Stimulated activated CD8-positive, alpha-beta memory T cell treated with anti-CD3 and anti-CD28 coated beads, Interleukin-7, amount 100 ng/mL, for 1 hour (primary cell): ENCODE measurements at places on chromosomes 12 and 14.
A peak's percentile ranks its signal among the peaks of the same experiment; 100 is the strongest.

DNA sequence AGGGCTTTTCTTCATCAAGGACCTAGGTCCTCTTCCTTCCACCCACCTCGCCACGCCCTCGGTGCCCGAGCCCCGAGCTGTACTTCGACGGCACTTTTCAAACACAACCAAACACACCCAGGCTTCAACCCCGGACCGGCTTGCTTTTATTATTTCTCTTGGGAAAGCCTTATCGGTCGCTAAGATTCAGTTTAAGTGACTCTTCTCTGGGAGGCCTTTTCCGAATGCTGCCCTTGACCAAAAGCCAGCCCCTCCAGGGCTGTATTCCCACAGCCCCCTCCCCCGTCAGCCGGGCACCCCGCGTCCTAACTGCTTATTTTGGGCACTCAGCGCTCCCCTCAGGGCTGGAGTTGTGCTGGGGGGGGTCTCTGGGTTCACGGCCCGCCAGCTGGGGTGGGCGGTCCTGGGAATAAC lies 644 bp upstream of the PPP4R4 start:
- no peak for DNase-seq

GRCh38 chr14:105861985-105862465 lies 335.6 kb downstream of the TMEM121 start:
- no peak for DNase-seq

DNA sequence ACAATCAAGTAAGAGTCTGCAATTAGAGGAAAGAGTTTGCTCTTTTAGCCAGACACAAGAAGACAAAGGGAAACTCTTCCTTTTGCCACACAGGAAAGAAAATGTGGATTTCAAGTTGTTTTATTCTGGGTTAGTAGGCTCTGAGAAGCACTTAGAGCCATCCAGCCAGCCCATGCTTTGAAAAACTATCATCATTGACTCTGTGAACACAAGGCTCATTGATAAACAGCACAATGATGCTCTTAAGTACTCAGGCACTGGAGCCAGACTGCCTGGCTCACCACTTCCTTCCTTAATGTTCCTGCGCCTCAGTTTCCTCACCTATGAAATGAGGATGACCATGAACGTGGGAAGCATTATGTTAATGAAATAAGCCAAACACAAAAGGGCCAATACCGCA lies 150.2 kb upstream of the EEA1 start:
- no peak for DNase-seq

DNA sequence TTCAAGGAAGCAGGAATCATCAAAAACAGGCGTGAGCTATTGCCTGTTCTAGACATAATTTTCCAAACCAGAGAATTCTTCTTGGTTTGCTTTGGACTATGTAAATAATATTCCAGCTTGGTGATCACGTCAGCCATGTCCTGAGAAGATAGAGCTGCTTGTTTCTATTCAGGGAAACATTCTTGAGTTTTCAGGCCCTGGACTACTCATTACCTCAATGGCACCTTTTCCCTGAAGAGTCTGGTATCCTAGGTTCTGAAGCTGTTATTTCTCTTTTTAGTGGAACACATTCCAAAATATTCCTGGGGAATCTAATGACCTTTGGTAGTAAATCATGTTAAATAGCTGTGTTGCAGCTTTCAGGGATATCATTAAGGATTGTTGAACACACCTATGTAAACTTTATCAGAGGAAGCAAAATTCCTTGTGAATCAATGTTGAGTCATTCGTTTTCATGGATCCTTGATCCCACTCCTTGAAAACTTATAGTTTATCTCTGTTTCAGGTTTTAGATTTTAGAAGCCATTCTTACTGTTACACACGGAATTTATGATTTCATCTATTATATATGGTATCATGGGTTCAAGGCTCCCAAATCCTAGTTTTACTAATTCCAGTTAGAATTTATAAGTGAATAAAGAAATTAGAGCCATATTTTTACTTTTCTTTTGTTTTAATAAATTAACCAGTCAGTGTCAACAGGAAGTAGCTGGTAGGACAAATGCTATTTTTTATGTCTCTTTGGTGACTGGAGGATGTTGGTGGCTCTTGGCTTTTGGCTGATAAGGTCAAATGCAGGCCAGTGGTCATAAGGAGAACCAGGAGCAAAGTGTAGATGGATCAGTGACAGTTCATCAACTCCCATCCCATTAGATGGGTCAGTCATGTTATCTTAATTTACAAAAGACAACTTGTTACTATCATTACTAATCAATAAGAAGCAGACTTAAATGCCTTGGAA lies 380.1 kb downstream of the ZFP36L1 start:
- no peak for DNase-seq

DNA sequence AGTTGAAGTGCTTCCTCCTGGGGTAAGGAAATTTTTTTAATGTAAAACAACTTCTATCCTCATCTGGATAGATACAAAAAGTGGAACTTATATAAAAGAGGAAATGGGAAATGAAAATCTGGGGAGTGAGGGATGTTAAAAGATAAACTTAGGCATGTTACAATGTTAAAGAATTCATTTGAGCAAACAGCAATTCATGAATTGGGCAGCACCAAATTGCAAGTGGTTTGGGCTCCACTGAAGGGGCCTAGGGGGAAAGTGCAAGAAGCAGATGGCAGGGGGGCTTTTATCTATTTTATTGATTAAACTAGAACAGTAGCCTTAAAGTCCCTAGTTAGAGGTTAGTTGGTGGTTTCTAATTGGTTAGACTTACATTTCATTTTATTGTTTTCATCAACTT lies 118.1 kb upstream of the NAP1L1 start:
- DNase-seq: no peak

GRCh38 chr14:91872011-91872501 lies 4.7 kb upstream of the TC2N start:
- DNase-seq: no peak

DNA sequence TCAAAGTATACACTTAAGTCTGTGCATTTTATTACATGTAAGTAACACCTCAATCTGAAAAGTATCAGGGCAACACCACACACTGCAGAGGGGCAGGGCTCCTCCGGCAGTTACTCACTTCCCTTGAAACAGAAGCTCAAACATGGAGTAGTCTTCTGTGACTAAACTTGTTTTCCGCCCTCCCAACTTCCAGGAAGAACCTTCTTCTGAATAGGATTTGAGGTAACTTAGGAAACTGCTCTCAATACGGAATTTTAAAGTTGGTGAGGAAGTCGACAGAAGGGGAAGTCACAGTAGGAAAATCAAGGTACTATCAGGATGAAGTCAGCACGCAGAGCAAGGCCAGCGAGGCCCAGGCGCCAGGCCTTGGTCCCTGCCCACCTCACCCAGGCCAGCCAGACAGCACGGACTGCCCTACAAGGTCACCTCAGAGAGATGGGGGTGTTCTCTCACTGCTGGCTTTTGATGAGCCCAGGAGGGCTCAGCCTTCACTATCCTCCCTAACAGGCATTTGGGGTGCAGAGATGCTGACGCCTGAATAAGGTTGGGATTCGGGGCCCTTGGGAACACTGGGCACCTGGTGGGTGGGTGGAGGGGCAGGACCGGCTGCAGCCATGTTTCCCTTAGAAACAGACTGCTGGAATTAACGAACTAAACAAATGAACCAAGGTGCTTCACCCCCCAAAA lies 5.8 kb downstream of the ANKRD9 start:
- no peak for DNase-seq

GRCh38 chr12:5548152-5548943 lies 116.4 kb downstream of the NTF3 start:
- no peak for DNase-seq

- DNase-seq: no peak
Measured at GRCh38 chr14:68932231-68932630, 46.9 kb downstream of the ACTN1 start.

- no peak for DNase-seq
Measured at GRCh38 chr14:61527325-61528100, 167.8 kb upstream of the HIF1A start.

DNA sequence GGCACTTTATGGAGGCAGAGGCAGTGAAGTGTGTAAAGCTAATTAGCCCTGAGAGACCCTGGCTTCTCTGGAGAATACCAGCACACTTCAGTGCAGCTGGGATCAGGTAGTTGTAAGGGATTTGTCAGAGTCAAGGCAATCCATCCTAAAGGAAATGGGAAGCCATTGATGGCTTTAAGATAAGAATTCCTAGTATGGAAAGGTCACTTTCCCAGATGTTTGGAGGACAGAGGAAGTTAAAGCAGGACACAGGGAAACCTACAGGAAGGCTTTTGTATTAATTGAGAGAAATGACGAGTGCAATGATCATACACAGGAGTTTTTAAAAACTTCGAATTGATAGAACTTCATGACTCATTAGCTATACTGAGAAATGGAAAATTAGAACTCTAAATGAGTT lies 254.4 kb downstream of the SLC16A7 start:
- no peak for DNase-seq

DNA sequence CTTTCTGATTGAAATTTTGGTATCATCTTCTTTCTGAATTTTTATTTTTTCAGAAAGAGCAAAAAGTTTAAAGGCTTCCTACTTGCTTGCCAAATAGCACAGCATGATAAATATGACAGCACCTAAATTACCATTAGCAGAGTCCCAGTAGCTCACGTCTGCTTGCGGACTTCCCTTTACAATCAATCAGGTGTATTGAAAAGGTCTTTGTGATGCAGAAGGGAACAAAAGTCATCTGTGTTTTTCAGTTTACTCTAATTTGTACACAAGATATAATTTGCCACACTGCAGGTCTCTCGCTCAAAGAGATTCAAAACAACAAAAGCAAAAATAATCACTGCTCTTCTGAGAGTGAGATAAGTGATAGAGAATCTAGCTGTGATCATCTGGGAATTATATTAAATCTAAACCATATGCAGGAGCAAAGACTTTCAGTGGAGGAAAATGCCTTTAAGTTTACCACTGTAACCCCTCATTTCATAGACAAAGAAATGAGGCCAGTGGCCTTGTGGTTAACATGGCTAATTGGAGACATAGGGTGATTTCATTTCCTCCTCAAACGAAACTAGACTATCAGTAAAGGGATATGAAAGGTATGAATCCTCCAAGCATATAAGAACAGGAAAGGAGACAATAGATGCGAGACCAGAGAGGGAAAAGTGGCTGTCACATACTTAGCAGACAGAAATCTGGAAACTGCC lies 240.8 kb upstream of the TMPO start:
- DNase-seq: no peak

- no peak for DNase-seq
Measured at GRCh38 chr14:26190646-26191045, 407.2 kb downstream of the NOVA1 start.

DNA sequence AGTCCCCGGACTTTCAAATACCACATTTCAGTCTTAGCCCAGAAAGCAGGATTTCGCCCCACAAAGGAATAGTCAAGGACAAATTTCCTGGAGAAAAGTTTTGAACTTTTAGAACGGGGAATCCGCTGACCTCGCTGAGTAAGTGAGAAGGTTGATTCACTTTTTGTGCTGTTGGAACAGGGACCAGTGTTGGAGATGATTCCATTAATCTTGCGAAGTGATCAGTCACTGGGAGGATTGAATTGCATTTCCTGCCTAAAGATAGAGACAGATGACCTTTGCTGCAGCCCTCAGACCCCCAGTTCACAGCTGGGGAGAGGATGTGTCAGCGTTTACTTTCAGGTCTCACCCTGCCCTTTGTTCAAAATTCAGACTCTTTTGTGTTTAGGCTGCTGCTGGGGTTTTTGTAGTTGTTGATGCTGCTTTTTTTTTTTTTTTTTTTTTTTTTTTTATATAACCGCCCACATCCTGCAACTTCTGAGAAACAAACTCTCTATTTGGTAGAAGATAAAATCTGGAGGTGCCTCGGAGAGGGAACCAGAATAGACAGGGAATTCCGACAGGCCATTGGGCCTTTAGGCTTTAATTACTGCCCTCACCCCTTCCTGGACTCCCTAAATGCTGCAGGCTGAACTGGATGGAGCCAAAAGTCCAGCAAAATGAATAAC lies 9.8 kb upstream of the KDM2B start:
- peak; percentile 25 for DNase-seq

DNA sequence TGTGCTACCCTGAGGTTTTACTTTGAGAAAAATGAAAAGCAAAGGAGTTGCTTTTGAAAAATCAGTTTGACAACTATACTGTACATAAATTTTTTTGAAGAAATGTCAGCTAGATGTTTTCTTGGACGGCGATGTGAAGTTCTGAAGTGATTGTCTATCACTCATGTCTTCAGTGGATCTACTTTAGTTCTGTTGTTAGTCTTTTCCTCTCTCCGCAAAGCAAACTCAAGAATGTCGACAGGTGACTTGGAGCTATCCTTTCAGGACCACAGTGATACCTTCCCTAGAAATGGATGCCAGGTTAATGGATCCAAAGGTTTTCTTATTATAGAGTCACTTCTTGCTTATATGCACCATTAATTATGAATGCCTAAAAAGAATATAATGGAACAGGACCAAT lies 1.2 kb downstream of the PTPRO start:
- DNase-seq: no peak

DNA sequence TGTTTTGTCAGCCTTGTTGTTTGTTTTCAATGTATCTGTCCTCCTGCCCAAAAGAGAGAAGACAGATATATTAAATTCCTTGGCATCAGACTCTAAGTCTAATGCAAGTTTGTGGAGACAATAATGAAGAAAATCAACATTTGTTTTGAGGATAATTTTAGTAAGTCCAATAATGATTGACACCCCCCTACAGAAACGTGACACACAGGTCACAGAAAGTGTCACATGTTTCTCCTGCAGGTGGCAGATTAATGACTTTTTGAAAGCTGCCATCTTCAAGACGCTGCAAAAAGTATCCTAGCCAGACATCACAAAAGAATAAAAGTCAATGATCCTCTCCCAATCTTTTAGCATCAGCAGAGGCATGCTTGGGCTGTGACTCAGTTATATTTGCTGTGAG lies 378.8 kb upstream of the TMPO start:
- no peak for DNase-seq

- DNase-seq: no peak
Measured at GRCh38 chr12:31331242-31331641, 5.3 kb upstream of the SINHCAF start.

GRCh38 chr14:77654001-77654441 lies 37.6 kb upstream of the SPTLC2 start:
- no peak for DNase-seq

GRCh38 chr12:30450872-30451271 lies 244.8 kb downstream of the IPO8 start:
- no peak for DNase-seq

DNA sequence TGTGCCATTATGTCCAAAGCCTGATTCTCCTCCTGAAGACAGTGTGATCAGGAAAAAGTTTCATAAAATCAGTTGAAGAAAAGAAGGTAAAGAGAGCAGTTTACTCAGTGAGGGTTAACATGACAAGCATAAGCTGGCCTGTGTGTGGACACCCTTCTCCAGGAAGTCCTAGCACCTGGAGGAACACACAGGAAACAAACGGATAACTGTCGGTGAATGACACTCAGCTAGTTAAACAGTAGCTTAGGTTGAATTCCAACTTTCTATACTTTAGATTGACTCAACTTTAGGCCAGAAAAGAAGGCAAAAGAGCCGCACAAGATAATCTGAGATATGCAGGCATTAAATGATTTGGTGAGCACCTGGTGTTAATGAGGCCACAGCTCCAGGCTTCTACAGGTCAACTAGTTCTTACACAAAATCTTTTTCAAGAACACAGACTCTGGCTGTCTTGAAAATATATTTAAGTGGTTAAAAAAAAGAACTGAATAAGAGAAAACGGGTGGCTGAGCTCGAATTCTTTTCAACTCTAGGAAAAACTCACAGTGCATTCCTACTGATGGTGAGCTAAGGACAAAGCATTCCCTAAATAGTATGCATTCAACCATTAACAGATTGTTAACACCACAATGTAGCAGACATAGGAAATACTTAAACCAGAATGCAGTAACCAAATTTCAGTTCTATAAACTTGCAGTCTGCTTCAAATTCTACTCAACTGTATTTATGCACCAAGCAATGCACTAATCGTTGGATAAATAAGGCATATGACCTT lies 56.9 kb upstream of the TSPAN8 start:
- no peak for DNase-seq

- DNase-seq: no peak
Measured at GRCh38 chr14:88128816-88129215, 123.9 kb downstream of the GPR65 start.
